Activated CD4-positive, alpha-beta T cell treated with anti-CD3 and anti-CD28 coated beads, Interleukin-2, amount 50 U/mL, for 48 hours (primary cell): ENCODE measurements at places on chromosomes 2 and 18.

GRCh38 chr2:5695654-5696403, 3.6 kb downstream of the SOX11 start:
- DNase-seq, result no peak

- no peak for DNase-seq
Observed at GRCh38 chr2:232898592-232899543, 28.8 kb downstream of the SNORC start.

- DNase-seq, result no peak
Observed at GRCh38 chr18:78857314-78858150, 122.1 kb upstream of the SALL3 start.

- no peak for DNase-seq
Observed at GRCh38 chr2:123717636-123718334, 307.3 kb upstream of the CNTNAP5 start.

- DNase-seq, result no peak
Observed at GRCh38 chr18:58353581-58353980, 275.3 kb downstream of the ALPK2 start.

DNA sequence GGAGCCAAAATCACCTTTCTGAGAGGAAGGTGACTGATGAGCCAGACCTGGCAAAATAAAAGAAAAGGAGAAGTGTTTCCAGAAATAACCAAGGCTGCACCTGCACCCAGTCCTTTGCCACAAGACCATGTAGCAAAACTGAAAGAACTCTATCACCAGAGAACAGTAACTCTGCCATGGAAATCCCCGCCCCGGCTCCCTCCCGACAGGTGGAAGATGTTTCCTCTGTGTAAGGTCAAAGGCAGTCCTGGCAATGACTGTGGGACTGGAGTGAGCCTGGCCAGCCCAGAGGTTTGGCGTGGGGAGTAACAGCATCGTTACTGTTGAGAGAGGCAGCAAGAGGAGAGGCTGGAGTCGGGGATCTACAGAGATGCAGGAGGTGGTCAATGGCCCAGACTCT, 42.3 kb downstream of the SPRED2 start:
- DNase-seq, result peak; percentile 44

DNA sequence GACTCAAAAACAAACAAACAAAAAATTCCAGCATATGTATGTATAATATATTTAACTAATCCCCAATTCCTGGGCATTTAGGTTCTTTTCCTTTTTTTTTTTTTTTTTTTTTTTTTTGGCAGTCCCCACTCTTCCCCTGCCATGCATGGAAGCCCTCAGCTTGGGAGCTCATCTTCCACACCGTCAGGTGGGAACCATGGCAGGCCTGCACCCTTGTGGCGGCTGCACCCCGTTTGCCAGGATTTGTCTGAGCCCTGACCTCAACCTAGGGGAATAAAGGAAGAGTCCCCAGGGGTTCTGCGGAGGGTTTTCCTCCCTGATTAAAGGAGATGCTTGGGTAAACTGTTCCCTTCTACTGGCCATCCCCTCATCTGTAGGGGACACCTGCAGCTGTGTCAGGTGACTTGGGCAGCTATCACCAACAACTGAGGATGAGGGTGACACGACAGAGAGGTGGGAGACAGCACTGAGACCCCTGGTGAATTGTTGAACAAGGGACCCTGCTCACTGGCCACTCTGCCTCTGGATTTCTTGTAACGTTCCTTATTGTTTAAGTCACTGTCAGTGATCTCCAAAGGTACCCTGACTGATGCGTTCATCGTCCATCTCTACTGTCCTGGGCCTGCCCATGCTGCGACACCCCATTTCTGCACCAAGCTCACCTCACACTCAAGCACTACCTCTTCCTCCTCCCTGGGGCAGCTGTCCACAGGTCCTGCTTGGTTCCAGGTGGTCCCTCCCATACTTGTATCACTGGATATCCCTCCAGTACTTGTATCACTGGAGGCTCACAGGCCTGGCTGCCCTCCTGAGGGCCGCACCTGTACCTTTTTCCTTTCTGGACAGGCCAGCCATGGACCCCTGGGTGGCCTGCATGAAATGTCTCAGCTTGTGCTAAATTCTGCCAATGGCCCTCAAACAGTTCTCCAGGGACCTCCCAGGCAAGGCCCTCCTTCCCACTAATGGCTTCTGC, 14.5 kb downstream of the TMEM185B start:
- no peak for DNase-seq

GRCh38 chr2:24840164-24840869, 47.1 kb downstream of the CENPO start:
- no peak for DNase-seq

GRCh38 chr2:159110784-159111183, 142.3 kb downstream of the TANC1 start:
- DNase-seq, result no peak

GRCh38 chr2:159942146-159942545, 120.3 kb downstream of the PLA2R1 start:
- no peak for DNase-seq

DNA sequence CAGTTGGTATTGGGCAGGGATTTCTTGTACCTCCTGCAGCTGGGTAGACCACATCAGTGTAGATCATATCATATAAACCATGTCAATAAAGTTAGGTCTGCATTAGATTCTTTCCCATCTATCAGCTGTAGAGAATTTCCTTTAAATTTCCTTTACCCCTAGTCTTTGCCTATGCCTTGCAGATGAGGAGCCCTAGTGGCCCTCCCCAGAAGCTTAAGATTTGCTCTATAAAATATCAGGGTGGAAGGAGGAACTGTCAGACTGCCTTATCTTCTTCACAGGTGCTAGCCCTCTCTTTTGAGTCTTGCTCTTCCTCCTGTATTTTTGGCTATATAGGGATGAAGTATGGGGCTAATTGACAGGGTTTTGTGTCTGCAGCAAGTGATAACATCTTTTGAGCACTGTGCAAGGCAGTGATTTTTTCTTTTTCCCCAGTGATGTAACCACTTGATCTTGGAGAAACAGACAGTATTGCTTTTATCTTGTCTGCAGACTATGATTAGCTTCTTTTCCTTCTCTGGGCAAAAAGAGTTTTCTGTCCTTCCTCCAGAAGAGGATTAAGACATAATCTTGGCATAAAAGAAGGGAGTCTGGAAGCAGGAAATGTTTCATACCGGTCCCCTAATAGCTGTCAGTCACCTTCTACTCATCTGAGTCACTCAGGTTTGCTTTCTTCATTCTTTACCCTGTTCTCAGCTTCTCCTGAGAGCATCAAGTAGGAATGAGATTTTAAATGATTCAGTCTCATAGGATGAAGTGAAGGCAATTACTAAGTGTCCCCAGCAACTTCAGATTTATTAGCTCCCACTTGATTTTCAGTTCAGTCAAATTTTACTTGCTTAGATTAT, 286.4 kb downstream of the CDH19 start:
- no peak for DNase-seq

DNA sequence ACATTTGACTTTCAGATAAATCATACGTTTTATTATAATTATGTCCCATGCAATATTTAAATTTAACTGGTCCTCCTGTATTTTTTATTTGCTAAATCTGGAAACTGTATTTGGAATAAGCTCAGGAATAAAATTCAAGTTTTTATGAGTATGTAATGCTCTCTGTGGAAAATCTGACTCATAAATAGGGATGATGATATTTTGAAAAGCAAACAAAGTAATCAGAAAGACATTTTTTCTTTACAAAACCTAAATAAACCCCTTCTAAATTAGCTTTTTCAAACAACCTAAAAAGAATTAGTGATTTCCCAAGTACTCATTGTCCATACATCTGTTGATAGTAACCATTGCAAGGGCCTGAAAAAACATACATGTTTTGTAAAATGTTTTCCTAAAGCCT, 41.1 kb downstream of the ASB1 start:
- no peak for DNase-seq

GRCh38 chr2:183811281-183811680, 687.0 kb downstream of the NUP35 start:
- DNase-seq, result no peak

DNA sequence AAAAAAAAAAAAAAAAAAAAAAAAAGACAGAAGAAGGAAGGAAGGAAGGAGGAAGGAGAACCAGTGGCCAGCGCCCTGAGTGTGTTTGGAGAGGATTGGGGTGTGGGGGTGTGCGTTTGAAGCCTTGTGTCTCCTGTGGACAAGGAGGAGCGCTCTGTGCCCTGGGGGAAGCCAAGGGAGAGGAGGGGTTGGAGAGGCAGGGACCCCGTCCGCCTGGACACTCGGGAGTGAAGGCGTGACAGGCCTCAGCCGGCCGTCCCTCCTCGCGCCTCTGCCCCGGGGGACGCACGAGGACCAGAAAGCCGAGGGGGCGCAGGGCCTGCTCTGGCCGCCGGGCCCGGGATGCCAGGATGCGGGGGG, 44.9 kb downstream of the SERTAD2 start:
- no peak for DNase-seq

DNA sequence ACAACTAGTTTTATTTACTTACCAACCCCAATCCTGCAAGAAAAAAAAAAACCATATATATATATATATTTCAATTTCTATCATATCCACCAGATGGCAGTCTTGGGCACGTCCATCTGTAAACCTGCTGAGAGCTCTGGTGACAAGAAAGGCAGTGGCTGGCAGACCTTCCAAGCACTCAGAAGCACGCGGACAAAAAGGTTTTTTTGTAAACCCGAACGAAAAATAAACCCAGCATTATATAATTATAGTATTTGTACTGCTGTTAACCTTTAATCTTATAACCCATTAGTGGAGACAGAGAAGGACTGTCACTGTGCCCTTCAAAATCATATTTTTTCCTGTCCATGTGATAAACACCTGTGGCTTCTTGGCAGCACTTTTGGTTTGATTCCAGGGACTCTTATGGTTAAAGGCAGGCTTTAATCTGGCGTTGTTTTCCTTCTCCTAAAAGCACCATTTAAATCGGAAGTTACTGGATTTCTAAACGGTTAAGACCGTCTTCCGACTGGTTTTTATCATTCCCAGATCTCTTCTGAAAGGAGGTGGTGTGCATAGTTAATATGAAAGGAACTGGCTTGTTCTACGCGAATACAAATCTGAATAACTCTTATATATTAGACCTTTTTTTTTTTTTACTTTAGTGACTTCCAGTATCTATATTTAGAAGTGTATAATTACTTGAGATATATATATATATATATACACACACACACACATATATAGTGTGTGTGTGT, 31.0 kb upstream of the SLC3A1 start:
- DNase-seq, result peak; percentile 51

DNA sequence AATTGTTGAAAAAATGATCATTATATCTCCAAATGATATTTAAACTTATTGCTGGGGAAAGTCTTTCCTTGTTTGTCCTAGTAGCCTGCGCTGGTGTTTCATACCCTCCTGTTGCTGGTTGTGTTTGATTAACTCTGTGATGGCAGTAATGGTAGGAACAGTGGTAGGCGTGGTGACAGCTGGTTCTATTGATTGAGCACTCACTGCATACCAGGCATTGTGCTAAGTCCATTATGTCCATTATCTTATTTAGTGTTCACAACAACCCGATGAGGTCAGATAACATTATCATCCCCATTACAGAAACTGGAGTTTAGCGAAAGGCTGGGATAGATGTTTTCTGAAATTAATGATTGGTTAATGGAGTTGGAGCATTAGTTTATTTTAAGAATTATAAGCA, 77.8 kb upstream of the STON1 start:
- no peak for DNase-seq

DNA sequence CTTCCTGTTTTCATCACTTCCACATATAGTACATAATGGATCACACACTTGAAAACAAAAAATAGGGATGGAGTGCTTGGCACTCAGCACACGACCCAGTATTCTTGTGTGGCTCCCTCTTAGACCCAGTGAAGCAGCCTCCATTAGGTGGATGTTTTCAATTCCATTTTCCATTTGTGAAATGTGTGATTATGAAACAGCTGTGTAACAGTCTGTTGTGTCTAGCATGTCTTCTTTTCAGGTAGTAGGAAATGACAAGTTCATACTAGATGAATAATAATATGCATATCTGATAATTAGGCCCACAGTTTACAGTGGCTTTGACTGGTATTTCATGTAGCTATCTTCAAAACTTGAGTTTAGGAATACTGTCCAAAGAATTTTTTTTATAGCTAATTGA, 35.5 kb downstream of the EML6 start:
- no peak for DNase-seq

- DNase-seq, result no peak
Observed at GRCh38 chr18:79566771-79567431, 112.7 kb upstream of the CTDP1 start.
